HS-5 (cell line): ENCODE measurements at places on chromosomes 1 and 21.

- no peak for DNase-seq
These were observed 18.8 kb downstream of the ITSN1 start for GRCh38 chr21:33661146-33661545.

DNA sequence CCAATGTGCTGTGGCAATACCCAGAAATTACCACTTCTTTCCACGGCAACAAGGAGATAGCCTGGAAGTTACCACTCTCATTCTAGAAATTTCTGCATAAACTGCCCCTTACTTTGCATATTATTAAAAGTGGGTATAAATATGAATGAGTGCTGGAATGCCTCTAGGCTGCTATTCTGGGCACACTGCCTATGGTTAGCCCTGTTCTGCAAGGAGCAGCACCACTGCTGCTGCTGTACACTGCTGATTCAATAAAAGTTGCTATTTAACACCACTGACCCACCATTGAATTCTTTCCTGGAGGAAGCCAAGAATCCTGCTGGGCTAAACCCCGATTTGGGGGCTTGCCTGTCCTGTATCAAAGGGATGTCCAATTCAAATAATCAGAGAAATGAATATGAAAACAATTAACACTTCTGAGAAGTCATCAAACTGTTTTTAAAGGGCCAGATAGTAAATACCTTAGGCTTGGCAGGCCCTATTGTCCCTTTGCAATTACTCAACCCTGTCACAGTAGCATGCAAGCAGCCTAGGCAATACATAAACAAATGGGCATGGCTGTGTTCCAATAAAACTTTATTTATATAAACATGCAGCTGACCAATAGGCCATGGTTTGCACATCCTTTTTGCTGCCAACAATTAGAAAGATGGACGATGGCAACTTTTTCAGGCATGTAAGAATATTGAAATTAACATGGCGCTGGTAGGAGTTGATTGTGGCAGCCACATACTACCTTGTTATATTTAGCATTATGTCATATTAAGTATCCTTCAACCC lies 369.4 kb upstream of the B3GALT2 start:
- DNase-seq = no peak

- DNase-seq = no peak
These were observed 690.7 kb downstream of the NCAM2 start for GRCh38 chr21:21688889-21689288.

GRCh38 chr21:26766826-26767325 lies 78.3 kb downstream of the ADAMTS1 start:
- no peak for DNase-seq

- DNase-seq = no peak
These were observed 14.9 kb downstream of the STX12 start for GRCh38 chr1:27787895-27788294.

DNA sequence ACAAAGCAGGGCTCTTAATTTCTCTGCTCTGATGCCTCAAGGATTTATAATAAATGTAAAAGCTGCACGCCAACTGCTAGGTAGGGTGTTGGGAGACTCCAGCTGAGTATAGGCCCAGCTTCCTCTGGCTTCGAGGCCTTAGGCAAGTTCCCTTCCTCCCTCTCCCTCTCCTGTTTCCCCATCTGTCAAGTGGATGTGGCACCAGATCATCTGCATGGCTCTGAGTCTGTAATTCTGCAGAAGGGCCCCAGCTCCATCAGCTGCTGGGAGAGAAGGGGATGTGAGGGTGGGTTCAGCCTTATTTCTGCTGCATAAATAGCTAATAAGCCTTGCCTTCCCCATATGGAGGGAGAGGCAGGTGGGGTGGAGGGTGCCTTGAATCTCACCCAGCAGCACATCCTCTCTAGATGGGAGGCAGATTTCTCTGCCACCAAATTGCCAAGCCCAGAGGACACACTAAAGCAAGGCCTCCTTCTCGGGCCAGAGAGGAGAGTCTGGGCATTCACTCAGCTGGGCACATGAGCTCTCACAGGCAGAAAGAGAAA lies 3.8 kb downstream of the TRIM62 start:
- no peak for DNase-seq

DNA sequence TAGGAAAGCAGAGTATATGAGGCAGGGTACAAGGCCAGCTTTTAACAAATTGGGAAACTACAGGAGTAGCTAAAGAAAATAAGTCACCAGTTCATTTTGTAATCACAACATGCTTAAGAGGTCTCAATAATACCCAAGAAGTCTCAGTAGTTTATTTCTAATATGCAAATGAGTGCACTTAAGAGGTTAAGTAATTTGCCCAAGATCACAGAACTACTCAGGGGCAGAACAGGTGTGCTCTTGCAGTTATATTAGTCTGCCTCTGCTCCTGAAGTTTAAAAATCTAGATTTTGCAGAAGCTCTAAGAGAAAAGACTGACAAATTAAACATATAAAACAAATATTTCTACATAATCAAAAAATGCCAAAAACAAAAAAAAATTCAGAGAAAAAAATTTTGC lies 6.9 kb downstream of the EPS15 start:
- no peak for DNase-seq

- no peak for DNase-seq
These were observed 29.2 kb downstream of the SOX13 start for GRCh38 chr1:204102029-204102611.

- DNase-seq = no peak
These were observed 2217.1 kb downstream of the NCAM2 start for GRCh38 chr21:23215261-23215660.

DNA sequence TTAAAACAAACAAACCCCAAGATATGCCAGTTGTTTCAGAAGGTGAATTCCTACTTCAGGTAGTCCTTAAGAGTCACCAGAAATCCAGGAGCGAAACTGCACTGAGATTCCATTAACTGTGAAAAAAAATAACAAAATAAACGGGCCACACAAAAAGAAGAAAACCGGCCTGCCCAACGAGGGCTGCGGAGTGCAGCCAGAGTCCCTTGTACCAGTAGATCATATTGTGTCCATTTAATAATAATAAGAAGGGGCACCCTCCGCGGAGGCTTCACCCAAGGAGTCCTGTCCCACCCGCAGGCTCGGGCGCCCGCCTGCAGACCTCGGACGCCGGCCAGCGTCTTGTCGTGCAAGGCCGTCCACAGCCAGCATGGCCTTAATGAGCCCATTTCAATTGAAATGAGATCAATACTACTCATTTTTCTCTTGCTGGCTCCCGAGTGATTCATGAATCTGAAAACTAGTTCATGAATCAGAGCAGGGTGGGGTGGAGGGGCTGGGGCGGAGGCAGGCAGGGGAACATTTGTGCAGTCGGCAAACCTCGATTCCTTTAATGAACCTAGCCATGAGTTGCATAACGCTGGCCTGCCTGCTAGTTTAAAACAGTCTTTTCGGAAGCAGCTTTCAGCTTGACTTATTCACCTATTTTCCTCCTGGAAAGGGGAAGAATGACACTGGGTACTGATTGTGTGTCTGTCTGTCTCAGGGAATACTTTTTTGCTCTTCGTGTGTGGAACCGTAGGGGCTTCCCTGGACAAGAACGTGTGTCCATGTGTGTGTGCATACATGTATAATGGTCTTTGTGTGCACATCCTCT lies 113.1 kb upstream of the IRF2BP2 start:
- peak; percentile 73 for DNase-seq

DNA sequence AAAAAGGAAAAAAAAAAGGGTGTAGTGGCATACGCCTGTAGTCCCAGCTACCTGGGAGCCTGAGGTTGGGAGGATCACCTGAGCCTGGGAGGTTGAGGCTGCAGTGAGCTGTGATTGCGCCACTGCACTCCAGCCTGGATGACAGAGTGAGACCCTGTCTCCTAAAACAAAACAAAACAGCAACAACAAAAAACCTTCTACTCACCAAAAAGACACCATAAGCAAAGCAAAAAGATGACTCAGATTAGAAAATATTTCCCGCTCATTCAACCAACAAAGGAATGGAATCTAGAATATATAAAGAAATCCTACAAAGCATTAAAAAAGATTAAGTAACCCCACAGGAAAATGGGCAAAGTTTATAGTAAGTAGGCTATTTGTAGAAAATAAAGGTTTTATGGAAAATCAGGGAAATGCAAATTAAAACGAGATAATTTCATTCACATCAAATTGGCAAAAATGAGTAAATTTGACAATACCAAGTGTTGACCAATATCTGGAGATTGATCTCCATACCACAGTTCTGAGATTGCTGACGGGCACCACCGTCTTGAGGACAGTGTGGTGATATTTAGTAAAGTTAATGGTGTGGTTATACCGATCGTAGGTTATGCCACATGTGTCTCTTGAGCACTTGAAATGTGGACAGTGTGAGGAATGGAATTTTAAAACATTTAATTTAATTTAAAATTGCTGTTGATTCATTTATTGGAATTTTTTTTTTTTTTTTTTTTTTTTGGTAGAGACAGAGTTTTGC lies 54.0 kb downstream of the PIK3CD start:
- peak; percentile 70 for DNase-seq

DNA sequence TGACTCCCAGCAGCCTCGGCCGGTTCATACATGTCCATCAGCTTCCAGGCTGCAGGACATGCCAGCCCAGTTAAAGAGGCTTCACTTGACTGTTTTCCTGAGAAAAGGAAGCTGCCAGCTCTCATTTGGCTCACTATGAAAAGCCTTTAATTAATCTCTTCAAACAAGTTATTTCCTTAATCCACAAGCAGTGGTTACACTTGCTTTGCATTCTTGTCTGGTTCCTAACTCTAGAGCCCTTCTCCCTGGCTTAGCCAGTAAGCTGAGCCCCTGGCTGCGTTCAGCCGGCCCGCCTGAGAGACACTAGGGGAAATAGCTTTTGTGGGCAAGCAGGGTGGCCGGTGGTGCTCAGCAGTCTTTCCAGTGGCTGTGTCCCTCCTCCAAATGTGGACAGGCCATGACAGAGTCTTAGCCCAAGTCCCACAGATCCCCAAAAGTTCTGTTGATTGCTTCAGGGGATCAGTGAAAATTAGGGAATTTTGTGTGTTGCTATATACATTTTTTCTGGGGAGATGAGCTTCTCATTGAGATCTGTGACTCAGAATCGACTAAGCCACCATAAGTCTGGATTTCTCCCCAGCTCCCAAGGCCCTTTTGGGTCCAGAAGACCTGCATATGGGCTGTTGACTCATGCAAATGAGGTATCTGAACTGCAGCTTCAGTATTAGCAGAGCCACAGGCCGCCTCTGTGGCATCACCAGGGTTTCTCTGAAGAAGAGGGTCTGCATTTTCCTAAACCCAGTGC lies 10.1 kb downstream of the ATF3 start:
- DNase-seq = no peak

DNA sequence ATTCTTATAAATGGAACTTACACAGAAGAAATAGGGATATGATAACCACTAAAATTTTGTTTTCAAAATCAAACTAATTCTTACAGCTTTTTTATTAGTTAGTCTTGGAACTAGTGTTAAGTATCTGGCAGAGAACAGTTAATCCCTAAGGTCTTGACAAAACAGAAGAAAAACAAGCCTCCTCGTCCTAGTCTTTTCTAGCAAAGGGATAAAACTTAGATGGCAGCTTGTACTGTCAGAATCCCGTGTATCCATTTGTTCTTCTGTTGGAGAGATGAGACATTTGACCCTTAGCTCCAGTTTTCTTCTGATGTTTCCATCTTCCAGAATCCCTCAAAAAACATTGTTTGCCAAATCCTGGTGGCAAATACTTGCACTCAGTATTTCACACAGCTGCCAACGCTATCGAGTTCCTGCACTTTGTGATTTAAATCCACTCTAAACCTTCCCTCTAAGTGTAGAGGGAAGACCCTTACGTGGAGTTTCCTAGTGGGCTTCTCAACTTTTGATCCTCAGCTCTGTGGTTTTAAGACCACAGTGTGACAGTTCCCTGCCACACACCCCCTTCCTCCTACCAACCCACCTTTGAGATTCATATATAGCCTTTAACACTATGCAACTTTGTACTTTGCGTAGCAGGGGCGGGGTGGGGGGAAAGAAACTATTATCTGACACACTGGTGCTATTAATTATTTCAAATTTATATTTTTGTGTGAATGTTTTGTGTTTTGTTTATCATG lies 42.3 kb upstream of the LAMC2 start:
- no peak for DNase-seq

GRCh38 chr1:34500451-34500850 lies 254.4 kb upstream of the GJB5 start:
- no peak for DNase-seq

- peak; percentile 28 for DNase-seq
These were observed 80.3 kb downstream of the KCNT2 start for GRCh38 chr1:196527919-196528318.

GRCh38 chr21:35397781-35398180 lies 348.7 kb upstream of the RUNX1 start:
- no peak for DNase-seq

DNA sequence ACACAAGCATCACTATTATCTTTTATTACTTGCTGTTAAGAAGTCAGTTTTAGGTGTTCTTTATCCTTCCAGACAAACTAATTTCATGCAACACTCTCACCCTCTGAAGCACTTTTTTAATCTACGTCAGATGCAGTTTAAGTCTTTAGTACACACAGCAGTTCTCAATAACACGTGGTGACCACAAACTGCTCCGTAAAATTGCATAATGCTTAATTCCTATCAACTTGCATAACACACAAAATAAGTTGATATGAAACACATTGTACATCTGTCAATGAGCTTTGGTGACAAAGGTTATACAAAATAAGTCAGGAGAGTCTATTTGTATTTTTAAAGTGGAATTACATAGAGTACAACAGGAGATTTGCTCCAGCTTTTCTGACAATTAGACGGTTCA lies 140.9 kb upstream of the ETS2 start:
- no peak for DNase-seq

- DNase-seq = no peak
These were observed 1.4 kb upstream of the EVI5 start for GRCh38 chr1:92786111-92786901.

DNA sequence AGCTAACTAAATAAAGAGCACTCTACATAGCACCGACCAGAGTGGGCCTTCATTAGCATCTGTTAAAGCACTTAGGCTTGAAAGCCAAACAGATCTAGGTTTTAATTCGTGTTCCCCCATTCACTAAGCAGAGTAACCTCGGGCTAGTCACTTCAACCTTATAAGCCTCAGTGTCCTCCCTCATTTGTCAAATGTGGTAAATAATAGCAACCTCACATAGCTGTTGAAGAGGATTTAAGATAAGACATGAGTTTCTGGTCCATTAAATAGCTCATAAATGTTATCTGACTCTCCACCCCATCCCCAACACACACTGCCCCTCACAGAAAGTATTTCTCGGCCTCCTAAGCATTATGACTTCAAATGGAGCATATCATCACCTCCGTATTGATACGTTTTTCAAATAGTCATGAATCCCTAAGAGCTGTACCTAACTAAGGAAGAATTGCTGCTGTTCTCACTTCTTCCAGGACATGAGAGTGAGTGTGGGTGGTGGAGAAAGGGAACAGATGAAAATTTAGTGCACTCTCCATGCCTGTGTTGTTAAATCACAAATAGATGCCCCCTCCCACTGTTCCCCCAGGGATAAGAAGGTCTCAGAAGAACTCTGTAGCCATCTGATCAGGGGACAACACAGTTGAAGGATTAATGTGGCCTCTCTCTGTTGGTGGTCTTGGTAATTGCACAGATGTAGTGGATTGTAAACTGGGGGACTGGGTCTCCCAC lies 47.6 kb downstream of the PLPP3 start:
- DNase-seq = no peak
